ENCODE measurements at places on chromosomes 4 and X.
A peak's percentile ranks its signal among the peaks of the same experiment; 100 is the strongest.

DNA sequence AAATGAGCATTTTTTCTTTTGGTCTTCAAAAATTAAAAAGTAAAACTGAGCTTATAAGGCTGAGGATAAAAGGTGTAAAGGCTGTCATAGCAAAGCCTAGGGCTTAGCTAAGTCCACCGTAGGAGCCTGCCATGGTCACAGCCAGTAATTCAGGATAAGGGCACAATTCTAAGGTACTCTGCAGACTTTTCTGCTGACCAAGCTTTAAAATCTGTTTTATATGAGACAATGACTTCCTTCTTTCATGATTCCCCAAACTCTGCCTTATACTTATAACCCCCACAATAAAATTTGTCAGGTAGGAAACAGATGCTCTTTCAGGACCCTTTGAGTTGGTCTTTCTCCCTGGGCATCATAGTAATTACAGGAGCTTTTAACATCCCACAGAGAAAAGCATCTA is 138.5 kb downstream of the COL4A6 start:
- DNase-seq = no peak

GRCh38 chr4:55099816-55100215 is 25.6 kb downstream of the KDR start:
- no peak for DNase-seq

- no peak for DNase-seq
These were observed 8.5 kb upstream of the PPEF1 start for GRCh38 chrX:18698737-18699650.

DNA sequence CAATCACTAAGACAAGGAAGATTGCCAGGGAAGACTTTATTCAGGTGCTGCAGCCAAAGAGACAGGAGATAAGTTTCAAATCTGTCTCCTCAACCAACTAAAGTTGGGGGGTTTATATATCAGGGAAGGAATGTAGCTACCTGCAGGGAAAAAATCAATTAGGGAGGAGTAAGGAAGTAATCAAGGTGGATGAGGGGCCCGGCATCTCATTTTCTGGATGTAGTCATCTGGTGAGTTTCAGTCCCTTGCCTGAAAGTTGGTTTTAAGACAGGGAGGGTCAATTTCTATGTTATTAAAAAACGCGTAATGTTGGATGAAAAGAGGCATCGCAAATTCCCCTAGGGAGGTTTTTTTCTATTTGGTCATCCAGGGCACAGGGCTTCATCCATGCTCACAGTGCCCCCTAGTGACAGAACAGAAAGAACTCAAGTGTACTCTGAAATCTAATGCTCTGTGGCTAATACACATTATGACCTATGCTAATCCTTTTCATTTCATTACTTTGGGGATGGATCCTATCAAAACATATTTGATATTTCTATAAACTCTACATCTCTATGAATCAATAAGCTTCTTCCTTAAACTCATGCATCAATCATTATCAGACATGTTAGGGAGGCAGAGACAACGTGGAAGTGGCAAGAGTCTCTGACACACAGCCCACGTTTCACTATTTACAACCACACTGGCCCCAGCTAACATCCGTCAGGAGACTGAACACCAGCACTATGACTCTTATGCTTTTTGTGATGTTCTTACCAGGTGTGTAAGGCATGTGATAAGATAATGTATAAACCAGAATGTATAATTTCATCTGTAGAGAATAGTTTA is 1577.0 kb upstream of the TENM3 start:
- no peak for DNase-seq

- DNase-seq = no peak
These were observed 361.1 kb upstream of the BOD1L1 start for GRCh38 chr4:13988353-13989305.

GRCh38 chr4:156052116-156052515 is 98.5 kb upstream of the CTSO start:
- no peak for DNase-seq

DNA sequence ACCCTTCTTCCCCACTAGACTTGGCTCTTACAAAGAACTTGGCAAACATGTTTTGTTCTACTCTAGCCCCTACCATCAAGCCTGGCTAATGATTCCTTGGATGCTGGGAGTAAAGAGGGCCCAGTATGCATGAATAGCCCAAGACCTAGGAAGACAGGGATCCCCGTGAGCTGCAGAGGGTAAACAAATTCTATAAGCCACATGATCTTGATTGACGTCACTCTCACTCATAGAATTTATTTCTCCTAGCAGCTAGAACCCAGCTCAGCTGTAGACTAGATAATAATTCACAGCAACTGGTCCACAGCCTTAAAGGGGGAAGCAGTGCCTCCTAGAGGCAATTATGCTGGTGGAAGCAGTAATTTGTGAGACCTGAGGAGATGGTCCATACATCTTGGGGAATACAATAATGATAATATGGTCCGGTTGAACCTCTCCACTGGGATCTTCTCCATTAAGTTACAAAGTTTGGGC is 16.1 kb upstream of the USO1 start:
- DNase-seq = peak; percentile 17

- DNase-seq = no peak
These were observed 35.1 kb downstream of the EPHA5 start for GRCh38 chr4:65635051-65635821.
